Esophagus squamous epithelium (tissue), 5 donors: ENCODE measurements at places on chromosomes 11 and 22.

GRCh38 chr11:131642756-131643531 lies 272.5 kb downstream of the NTM start:
- no peak for DNase-seq
- H3K36me3 ChIP-seq = no peaks in the 10 kb centered on the region
- H3K27me3 ChIP-seq = no peaks in the 10 kb centered on the region
- no peak overlapping the region for H3K27ac ChIP-seq
- H3K4me1 ChIP-seq = no peaks in the 10 kb centered on the region
- H3K4me3 ChIP-seq = no peak overlapping the region

DNA sequence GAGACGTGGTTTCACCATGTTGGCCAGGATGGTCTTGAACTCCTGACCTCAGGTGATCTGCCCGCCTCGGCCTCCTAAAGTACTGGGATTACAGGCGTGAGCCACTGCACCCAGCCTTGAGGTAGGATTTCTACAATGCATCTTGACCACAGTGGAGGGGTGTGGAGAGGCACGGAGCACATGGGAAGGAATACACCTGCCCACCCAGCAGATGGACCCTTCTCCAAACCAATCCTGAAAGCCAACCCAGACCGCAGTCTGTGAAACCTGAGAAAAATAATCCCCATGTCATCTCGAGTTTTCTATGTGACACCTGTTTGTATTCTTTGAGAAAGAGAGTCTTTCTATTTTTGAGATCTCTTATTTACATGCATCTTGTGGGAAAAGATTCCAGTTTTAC lies 32.5 kb downstream of the LGR4 start:
- no peak overlapping the region for H3K27ac ChIP-seq
- no peaks in the 10 kb centered on the region for H3K4me1 ChIP-seq
- H3K4me3 ChIP-seq = no peak overlapping the region
- H3K27me3 ChIP-seq = no peaks in the 10 kb centered on the region
- DNase-seq = no peak
- no peaks in the 10 kb centered on the region for H3K36me3 ChIP-seq

DNA sequence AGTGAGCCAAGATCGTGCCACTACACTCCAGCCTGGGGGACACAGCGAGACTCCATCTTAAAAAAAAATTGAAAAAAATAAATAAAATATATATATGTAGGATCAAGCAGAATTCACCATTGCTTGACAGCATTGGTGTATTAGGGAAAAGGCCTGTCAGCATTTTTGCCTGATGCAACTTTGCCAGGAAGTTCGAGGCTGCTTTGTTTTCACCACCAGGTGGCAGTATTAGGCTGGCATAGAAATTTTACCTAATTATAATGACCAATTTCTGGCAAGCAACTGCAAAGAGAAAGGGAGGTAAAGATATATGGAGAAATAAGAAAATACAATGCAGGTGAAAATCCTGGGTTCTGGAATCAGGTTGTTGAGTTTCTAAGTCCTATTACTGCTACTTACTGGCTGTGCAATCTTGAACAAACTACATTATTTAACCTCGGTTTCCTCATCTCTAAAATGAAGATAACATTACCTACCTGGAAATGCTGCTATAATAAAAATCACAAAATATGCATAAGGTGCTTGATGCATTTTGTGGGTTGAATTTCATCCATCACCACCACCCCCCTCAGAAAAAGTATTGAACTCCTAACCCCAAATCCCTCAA lies 24.7 kb downstream of the LAYN start:
- no peak overlapping the region for H3K4me3 ChIP-seq
- no peak overlapping the region for H3K27ac ChIP-seq
- H3K27me3 ChIP-seq = no peaks in the 10 kb centered on the region
- H3K4me1 ChIP-seq = no peaks in the 10 kb centered on the region
- no peak for DNase-seq
- no peaks in the 10 kb centered on the region for H3K36me3 ChIP-seq

GRCh38 chr11:74212533-74212932 lies 41.4 kb downstream of the PPME1 start:
- H3K36me3 ChIP-seq = peaks cover 6% of the 10 kb centered on the region
- no peaks in the 10 kb centered on the region for H3K27me3 ChIP-seq
- H3K27ac ChIP-seq = no peak overlapping the region
- no peaks in the 10 kb centered on the region for H3K4me1 ChIP-seq
- no peak for DNase-seq

DNA sequence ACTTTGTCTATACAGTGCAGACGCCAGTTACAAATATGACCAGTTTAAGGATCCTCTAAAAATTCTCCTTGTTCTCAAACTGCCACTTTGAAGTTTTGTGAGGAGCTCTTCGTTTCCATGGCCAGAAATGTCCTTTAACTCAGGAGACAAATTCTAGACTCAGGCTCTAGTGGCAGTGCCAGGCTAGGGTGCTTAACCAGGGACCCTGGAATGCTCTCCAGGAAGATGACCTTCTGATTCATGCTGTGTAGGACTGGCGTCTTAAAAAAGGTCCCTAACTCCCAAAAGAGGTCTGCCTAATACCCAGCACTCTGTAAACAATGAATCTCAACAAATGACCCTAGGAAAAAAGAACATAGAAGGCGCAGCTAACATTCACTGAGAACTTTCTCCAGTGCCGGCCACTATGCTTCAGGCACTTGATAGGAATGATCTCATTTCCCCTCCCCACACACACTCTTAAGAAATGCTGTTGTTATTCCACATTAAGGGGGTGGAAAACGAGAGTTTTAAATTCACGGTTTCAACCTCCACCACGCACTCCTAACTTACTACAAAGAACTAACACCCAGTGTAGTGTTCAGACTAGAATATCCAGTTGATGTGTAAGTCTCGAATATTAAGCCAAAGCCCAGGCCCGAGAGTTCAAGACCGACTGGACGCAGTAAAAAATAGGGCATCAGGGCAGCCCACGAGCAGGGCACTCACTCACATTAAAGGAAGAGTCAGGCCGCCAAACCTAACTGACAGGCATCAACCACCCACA lies 747 bp downstream of the NXF1 start:
- DNase-seq = no peak
- peak overlapping the region; percentile 78 for H3K4me3 ChIP-seq
- peak overlapping the region; percentile 95 for H3K27ac ChIP-seq
- peaks cover 12% of the 10 kb centered on the region for H3K4me1 ChIP-seq
- peaks cover 28% of the 10 kb centered on the region for H3K36me3 ChIP-seq

DNA sequence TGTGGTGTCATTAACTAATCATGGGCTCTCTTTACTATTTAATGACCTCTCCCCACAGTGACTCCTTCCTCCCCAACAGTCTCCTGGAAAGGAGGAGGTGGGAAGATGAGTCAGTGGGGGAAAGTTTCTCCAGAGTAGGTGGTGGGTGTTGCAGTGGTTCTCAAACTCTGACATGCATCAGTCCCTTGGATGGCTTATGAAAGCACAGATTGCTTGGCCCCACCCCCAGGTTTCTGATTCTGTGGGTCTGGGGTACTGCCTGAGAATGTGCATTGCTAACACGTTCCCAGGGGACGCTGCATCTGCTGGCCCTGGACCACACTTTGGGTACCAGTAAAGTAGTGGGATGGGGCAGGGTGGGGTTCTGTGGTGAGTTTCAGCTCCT lies 9.8 kb downstream of the CD82 start:
- no peak for DNase-seq
- H3K27ac ChIP-seq = peak overlapping the region; percentile 76
- no peak overlapping the region for H3K4me3 ChIP-seq
- H3K27me3 ChIP-seq = no peaks in the 10 kb centered on the region
- H3K4me1 ChIP-seq = peaks cover 100% of the 10 kb centered on the region
- H3K36me3 ChIP-seq = no peaks in the 10 kb centered on the region

- no peak for DNase-seq
- H3K4me1 ChIP-seq = peaks cover 4% of the 10 kb centered on the region
- no peak overlapping the region for H3K4me3 ChIP-seq
- no peaks in the 10 kb centered on the region for H3K36me3 ChIP-seq
Observed at GRCh38 chr11:126307706-126308105, 3.8 kb downstream of the DCPS start.

DNA sequence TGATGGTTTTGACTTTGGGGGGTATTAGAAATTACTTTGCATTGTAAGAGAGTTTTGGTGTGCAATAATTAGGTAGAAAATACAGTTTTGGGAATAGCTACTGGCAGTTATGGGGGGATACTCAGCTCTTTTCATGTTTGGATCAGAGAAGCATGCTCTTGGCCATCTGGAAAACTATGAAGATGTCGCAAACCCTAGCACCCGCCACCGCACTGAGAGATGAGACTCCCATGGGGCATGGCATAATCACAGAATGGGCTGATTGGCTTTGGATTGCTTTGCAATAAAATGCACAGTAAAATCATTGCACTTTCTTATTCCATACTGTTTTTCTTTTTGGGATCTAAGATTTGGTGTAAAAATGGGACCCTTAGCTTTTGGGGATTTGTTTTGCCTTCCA lies 43.5 kb upstream of the SLC5A12 start:
- H3K4me1 ChIP-seq = no peaks in the 10 kb centered on the region
- H3K4me3 ChIP-seq = no peak overlapping the region
- H3K27me3 ChIP-seq = no peaks in the 10 kb centered on the region
- H3K36me3 ChIP-seq = no peaks in the 10 kb centered on the region
- no peak overlapping the region for H3K27ac ChIP-seq
- no peak for DNase-seq

GRCh38 chr11:22234743-22235142 lies 41.9 kb downstream of the ANO5 start:
- DNase-seq = no peak
- no peaks in the 10 kb centered on the region for H3K4me1 ChIP-seq
- no peaks in the 10 kb centered on the region for H3K36me3 ChIP-seq
- H3K27me3 ChIP-seq = no peaks in the 10 kb centered on the region

- DNase-seq = no peak
- H3K4me3 ChIP-seq = no peak overlapping the region
- H3K4me1 ChIP-seq = no peaks in the 10 kb centered on the region
- no peaks in the 10 kb centered on the region for H3K27me3 ChIP-seq
- H3K27ac ChIP-seq = no peak overlapping the region
- no peaks in the 10 kb centered on the region for H3K36me3 ChIP-seq
Observed at GRCh38 chr11:41235668-41236067, 223.8 kb downstream of the LRRC4C start.

- no peaks in the 10 kb centered on the region for H3K27me3 ChIP-seq
- H3K36me3 ChIP-seq = no peaks in the 10 kb centered on the region
- H3K4me3 ChIP-seq = no peak overlapping the region
- H3K27ac ChIP-seq = peak overlapping the region; percentile 61
- no peak for DNase-seq
- H3K4me1 ChIP-seq = peaks cover 10% of the 10 kb centered on the region
Observed at GRCh38 chr11:10622957-10623791, 54.7 kb upstream of the LYVE1 start.

DNA sequence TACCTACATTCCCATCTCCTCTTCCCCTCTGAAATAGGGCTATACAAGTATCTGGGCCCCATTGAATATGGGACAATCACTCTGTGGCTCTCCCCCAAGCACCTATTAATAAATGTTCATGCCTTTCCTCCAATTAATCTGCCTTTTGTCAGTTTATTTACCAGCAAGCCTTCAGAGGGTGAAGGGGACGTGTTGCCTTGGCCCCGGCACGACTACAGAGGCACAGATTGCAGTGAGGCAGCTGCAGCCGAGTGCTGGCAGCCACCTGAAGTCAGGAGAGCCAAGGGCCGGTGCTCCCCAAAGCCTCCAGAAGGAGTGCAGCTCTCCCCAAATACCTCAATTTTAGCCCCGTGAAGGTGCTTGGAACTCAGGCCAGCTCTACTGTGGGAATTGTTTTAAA lies 580.9 kb upstream of the B3GAT1 start:
- DNase-seq = no peak
- no peaks in the 10 kb centered on the region for H3K36me3 ChIP-seq
- no peaks in the 10 kb centered on the region for H3K4me1 ChIP-seq
- H3K4me3 ChIP-seq = no peak overlapping the region
- peaks cover 25% of the 10 kb centered on the region for H3K27me3 ChIP-seq
- H3K27ac ChIP-seq = no peak overlapping the region

GRCh38 chr11:115302946-115303703 lies 201.1 kb downstream of the CADM1 start:
- no peak for DNase-seq
- no peaks in the 10 kb centered on the region for H3K36me3 ChIP-seq
- H3K4me1 ChIP-seq = no peaks in the 10 kb centered on the region
- H3K27ac ChIP-seq = no peak overlapping the region
- no peak overlapping the region for H3K4me3 ChIP-seq

DNA sequence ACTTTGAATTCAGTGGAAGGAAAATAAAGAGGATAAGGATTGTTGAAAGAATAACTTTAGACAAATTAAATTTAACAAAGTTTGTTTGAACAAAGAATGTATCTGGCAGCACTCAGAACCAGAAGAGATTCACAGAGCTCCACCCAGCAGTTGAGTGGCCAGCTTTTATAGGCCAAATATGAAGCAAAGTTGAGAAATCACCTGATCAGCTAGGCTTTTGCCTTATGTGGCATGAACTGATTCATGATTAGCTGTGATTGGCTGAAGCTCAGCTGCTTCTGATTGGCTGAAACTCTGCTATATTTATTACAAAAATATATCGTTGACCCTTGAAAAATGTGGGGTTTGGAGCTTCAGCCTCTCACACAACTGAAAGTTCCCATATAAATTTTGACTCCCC lies 62.6 kb downstream of the PIWIL4 start:
- H3K4me3 ChIP-seq = no peak overlapping the region
- H3K27me3 ChIP-seq = no peaks in the 10 kb centered on the region
- no peaks in the 10 kb centered on the region for H3K36me3 ChIP-seq
- no peak overlapping the region for H3K27ac ChIP-seq

GRCh38 chr11:78835646-78836045 lies 261.0 kb upstream of the NARS2 start:
- no peak overlapping the region for H3K4me3 ChIP-seq
- no peak overlapping the region for H3K27ac ChIP-seq
- peaks cover 16% of the 10 kb centered on the region for H3K4me1 ChIP-seq

- H3K36me3 ChIP-seq = no peaks in the 10 kb centered on the region
- no peaks in the 10 kb centered on the region for H3K27me3 ChIP-seq
- no peaks in the 10 kb centered on the region for H3K4me1 ChIP-seq
- no peak overlapping the region for H3K4me3 ChIP-seq
- no peak for DNase-seq
Observed at GRCh38 chr11:28964811-28965210, 856.6 kb downstream of the METTL15 start.

- no peaks in the 10 kb centered on the region for H3K27me3 ChIP-seq
- no peak for DNase-seq
- H3K4me1 ChIP-seq = peaks cover 10% of the 10 kb centered on the region
- no peak overlapping the region for H3K4me3 ChIP-seq
Observed at GRCh38 chr22:23714596-23715578, 24.1 kb downstream of the RGL4 start.

DNA sequence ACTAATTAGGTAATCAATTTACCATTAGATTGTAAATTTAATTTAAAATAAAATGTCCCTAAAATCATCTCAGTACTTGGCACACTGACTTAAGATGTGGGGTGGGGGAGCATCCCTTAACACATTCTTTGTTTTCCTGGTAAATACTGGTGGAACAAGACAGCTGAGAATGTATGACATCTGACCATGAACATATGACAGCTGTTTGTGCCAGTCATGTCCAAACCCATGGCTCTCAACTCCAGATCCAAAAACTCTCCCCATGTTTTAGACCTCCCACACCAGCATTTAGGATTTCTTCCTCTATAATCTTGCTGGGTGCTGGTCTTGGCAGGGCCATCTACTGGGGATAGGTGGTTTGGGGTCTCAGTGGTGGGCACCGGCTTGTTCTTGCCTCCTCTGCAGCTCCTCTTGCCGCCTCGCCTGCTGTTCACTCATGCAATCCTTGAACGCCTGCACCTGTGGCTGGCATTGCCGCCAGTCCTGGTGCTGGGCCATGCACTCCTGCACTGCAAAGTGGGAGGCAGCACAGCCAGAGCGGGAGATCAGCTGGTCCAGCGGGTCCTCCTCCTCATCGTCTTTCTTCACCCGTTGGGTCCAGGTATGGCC lies 3.8 kb downstream of the COA4 start:
- H3K4me1 ChIP-seq = peaks cover 16% of the 10 kb centered on the region
- H3K36me3 ChIP-seq = no peaks in the 10 kb centered on the region
- no peak overlapping the region for H3K27ac ChIP-seq
- H3K27me3 ChIP-seq = no peaks in the 10 kb centered on the region
- DNase-seq = no peak
- no peak overlapping the region for H3K4me3 ChIP-seq
